Pancreas (tissue), 10 donors: ENCODE measurements at places on chromosomes 12 and 14. TPM values are rescaled to one million over a fixed set of nuclear protein-coding genes. Genes with fewer than 3 reads are reported as not detected.

- DNase-seq: no peak
Observed at GRCh38 chr14:22977434-22977683, 5.0 kb downstream of the AJUBA start.

DNA sequence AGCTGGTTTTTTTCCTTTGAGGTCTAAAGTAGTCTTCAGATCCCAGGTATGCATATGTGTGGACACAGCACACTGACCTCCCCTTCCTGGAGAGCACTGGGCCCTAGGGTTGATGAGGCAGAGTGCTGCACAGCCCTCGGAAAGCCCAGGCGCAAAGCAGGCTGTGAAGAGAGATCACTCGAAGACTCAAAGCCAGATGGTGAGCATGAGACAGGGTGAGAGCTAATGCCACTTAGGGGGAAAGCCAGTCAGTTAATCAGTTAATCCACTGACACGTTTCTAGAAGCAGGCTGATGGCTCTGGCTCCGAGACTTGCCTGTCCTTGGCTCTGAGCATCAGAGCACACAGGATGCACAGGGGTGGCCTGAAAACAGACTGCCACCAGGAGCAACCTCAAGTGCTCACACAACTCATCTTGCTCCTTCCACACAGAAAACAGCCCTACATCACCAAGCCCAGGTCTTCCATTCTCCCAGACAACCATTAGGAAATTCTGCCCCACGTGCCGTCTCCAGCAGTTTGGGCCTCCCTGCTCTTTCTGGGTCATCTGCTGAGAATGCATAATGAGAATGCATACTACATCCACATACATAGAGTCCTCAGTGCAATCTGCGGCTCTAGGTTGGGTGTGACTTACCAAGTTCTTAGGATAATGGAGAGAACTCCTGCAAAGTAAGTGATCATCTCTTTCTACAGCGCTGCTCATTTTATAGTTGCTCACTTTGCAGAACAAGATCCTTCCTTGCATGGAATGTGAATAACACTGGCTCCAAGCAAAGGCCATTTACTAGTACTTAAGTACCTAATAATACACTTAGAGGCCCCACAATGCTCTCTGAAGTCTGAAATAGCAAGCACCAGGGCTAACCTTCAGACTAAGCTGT is 12.0 kb downstream of the AQP6 start:
- no peak for DNase-seq

GRCh38 chr12:48696626-48697025 is 14.6 kb upstream of the KANSL2 start:
- DNase-seq: no peak

DNA sequence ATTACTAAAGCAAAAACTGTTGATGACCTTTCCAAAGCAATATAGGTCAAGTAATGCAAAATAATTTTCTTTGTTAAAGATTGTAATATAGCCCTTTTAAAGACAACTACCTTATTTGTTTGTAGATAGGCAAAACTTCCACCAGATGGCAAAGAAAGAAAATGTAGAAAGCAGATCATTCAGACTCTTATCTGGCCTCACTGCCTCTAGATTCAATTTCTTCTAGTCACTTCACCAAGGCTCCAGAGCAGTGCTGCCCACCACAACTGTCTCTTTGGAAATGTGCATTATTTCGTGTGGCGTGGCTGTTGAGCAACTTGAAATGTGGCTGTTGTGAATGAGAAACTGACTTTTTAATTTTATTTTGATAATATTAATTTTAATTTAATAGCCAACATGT is 127.1 kb downstream of the ITPR2 start:
- no peak for DNase-seq

- DNase-seq: peak; percentile 28
Observed at GRCh38 chr12:122423258-122424165, 1.0 kb upstream of the CLIP1 start.

DNA sequence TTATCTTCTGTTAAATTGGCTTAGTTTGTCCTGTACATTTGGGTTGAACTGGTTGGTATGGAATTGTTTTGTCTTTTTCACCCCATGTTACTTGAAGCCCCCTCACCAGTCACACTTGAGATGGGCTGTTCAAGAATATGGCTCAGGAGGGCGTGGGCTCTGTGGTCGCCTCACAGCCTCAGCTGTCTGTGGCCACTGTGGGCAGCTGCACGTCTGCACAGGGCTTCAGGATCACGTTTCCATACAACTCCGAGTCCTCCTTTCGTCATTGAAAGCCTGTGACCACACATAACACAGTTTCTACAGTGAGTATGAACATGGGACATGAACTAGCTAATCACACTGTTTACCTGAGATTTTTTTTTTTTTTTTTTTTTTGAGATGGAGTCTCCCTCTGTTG is 81.3 kb downstream of the MOK start:
- no peak for DNase-seq

DNA sequence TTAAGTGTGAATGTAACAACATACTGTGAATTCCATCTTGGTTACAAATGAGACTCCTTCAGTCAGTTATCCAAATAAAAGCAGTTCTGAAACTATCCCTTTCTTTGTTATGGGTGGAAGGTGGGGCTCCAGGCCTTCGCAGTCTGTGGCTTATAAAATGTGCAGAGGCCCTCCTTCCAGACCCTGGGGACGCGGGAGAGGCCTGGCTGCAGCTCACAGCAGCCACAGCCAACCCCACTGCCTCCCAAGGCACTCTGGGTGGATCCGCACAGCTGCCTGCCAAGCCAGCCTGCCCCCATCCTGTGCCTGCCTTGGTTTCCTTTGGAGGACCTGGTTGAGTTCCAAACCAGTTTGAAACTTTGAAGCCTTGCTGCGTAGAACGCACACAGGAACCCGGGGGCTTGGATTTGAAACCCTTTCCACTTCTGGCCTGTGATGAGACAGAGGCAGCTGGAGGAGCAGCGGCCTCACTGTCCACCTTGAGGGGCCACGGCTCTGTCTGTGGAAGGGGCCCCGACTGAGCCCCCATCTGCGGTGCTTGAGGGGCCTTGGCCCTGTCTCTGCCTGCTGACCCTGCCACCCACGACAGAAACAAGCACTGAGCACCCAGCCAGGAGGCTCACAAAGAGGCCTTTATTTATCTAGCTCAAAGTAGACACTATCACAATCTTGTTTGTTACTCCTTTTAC is 30.4 kb downstream of the CCNK start:
- DNase-seq: no peak

DNA sequence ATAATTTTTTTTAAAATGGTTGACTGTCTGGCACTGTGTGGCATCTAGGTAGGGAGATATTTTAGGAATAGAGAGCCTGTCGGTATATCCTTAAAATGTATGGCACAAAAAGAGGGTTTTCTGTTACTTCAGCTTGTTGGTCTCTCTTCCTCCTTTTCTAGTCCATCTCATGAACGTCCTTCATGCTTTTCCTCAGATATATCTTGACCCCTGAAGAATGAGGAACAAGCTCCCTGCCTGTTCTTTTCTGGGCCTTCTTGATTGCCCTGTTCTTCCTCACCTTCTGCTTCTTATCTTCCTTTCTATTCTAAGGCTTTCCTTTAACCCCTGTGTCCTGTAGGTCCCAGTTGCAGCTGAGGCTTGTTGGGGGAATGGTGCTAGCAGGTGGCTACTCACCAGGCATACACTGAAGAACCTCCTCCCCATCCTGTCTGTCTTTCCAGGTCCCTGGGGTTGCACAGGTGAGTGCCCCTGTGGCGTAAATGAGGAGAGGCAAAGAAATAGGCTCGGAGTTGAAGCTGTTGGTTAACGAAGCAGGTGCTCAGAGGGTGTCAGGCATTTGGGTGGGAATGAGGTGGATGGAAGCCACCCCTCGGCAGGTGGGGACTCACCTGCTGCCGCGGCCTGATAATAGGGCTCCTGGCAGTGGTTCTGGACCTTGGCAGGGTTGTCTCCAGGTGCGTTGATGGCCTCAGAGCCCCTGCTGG is 7.2 kb upstream of the C1R start:
- DNase-seq: no peak

DNA sequence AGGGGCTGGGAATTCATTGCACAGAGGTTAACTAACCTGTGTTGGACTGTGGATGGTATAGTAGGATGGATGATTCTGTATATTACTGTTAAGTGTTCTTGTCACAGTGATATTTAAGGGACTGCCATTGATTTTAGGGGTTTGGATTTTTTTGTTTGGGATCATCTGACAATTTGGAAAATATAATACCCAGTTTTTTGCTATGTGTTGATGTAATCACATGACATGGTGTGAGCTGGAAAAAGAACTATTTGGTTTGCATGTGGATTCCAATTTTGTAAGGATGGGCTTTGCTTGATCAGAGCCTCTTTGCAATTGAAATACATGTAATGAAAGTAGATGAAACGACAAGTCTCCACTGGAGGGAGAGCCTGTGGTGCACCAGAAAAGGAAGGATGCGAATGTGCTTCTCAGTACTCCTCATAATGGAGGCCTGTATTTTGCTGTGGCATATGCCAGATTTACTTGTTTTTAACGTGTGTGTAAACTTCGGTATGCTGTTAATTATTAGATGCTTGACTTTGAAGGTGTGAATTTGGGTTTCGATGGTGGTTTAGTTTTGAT is 2.7 kb downstream of the DYRK2 start:
- DNase-seq: no peak

GRCh38 chr12:20477672-20478071 is 109.3 kb downstream of the PDE3A start:
- no peak for DNase-seq

GRCh38 chr12:54162741-54163140 is 26.0 kb downstream of the SMUG1 start:
- DNase-seq: no peak

DNA sequence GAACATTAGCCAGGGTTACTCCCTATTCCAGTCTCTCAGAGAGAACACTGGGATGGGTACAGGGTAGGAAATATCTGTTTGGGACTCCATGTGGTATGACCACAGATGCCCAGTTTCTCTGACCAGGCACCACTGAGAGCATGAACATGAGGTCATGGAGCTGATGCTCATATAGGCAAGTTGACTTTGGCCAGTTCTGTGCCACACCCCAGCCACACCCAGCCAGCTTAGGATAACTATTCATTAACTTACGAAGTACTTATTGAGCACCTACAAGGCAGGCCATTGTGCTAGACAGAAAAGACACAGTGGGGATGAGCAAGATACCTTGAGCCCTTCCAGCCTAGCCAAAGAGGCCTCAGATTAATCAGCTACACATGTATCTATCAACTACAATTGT is 262.5 kb downstream of the DPF3 start:
- DNase-seq: no peak

DNA sequence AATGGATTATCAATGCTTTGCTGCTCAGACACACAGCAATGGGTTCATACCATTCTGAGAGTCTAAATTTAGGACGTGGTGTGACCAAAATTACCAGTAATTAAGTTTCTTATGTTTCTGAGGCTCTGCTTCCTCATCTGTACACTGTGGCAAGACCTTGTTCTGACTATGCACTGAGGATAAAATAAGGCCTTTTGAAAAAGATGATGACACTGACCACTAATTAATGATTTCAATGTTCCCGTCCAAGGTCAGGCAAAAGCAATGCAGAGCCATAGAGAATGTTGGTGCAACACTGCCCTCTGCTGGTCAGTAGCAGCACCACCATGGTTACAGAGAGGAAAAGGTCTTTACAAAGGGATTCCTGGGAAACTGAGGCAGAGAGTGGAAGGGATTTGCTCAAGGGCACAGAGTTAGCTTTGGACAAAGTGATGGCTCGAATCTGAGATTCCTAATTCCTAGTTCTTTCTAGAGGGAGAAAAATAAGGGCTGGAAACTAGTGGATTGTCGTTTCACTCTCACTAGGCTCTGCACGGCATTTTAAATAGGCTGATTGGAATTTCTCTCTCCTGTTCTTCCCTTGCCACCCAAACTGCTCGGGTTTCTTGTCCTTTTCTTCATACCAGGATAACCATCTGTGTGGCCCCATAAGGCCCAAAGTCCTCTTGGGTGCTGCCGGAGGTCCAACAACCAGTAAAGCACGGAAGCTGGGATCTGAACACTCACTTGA is 22.3 kb upstream of the P2RX7 start:
- DNase-seq: peak; percentile 28

GRCh38 chr14:80587096-80587724 is 354.3 kb downstream of the CEP128 start:
- DNase-seq: no peak

- DNase-seq: no peak
Observed at GRCh38 chr12:24479131-24479530, 469.8 kb downstream of the BCAT1 start.

DNA sequence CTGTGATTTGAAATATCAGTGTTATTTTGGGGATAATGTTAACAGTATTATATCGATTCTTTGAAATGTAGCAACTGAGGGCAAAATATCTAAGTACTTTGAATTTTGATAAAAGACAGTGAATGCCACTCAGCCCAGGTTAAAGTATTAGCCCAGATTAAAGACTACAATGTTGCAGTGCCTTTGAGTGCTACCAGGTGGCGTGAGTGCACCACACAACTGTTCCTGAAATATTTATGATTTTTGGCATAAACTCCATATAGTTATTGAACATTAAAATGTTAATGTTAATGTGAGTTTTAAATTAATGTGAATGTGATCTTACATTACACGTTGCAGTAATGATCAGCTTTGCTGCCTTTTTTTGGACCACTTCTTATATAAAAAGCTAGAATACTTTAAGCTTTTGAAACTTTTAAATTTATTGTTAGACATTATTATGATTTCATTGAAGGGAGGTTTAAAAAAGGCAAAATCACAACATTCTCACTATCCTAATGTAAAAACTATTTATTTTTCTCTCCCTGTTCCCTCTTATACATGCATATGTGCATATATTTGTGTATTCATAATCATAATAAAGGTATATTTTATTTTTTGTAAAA is 22.5 kb downstream of the MRPS35 start:
- no peak for DNase-seq

DNA sequence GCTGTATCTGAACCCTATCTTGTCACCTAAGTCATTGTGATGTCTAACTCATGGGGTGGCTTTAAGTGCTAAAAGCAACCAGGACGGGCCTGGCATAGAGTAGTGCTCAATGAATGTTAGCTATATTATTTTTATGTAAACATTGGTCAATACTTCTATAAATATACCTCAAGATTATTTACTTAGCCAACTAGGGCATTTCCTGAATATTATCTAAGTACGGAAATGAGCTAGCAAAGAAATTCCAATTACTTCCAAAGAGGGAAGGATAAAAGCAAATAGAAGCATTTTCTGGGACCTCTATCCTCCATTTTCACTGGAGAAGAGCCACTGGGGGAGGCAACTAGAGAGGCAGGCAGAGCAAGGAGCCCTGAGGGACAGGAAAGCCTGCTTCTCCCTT is 20.6 kb downstream of the CCDC92 start:
- DNase-seq: no peak

- DNase-seq: no peak
Observed at GRCh38 chr12:93808169-93808899, 131.2 kb downstream of the CRADD start.

GRCh38 chr14:38053666-38054065 is 154.0 kb upstream of the SSTR1 start:
- no peak for DNase-seq

The SIX6 gene
- total RNA-seq: not detected

The FAM222A gene
- 4.3 TPM for total RNA-seq

The RNU6-7 gene
- total RNA-seq: not detected

The GNG2 gene
- total RNA-seq: 1.7 TPM

The TAS2R46 gene
- 0.43 TPM for total RNA-seq

The SLC41A2 gene
- total RNA-seq: 39.1 TPM
